Jurkat, Clone E6-1 (cell line): ENCODE measurements at places on chromosomes 1 and 21.

GRCh38 chr1:69519006-69519405, 48.7 kb upstream of the LRRC7 start:
- DNase-seq = no peak

- no peak for DNase-seq
These were observed 12.4 kb downstream of the CDC42 start for GRCh38 chr1:22064751-22065402.

DNA sequence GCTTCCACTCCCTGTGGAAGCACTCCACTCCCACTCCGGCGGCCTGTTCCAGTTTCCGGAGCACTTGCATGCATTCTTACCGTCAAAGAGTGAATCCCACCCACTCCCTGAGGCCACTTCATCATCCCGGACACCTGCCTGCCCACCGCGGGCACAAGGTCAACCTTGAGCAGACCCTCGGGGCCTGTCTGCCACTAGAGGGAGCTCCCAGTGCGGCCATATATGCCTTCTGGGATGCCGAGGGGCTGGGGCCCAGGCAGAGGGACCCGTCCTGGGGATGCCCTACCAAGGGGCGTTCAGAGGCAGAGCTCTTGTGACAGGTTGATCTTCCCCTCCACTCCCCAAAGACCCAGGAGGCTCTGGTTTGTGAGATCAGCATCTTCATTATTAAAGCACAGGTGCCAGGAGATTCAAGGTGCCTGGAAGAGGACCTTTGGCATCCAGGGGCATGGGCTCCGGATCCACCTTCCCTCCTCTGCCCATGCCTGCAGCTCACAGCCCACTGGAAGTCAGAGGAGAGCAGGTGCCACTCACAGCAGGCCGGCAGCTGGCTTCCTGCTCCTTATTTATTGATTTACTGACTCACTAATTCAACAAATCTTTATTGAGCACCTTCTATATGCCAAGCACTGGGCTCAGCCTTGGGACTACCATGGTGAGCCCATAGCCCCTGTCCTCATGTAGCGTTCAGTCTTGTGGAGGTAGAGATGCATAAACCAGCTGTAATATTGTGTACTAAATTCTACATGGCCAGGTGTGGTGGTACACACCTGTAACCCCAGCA, 47.3 kb downstream of the UBIAD1 start:
- DNase-seq = peak; percentile 11

GRCh38 chr1:246837418-246838117, 94.2 kb downstream of the AHCTF1 start:
- DNase-seq = no peak

DNA sequence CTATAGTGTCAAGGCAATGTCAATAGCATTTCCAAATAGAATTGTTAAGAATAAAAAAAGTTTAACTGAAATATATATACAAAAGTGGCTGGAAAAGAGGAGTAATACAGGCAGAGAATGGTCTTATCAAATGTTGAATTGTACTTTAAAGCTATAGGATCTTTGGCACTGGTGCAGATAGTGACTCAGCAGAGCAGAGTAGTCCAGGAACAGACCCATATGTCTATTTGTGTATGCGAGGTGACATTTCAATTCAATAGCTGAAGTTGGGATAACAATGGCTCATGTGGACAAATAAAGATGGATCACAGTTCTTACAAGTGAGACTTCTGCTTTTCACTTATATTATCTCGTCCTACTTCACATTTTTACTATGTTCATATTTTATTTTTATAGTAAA, 543.0 kb upstream of the B3GALT2 start:
- no peak for DNase-seq

GRCh38 chr1:209356976-209357377, 226.5 kb upstream of the CAMK1G start:
- no peak for DNase-seq

GRCh38 chr1:8905582-8906191, 27.2 kb upstream of the ENO1 start:
- no peak for DNase-seq

GRCh38 chr1:150110116-150110515, 39.6 kb upstream of the PLEKHO1 start:
- peak; percentile 12 for DNase-seq

DNA sequence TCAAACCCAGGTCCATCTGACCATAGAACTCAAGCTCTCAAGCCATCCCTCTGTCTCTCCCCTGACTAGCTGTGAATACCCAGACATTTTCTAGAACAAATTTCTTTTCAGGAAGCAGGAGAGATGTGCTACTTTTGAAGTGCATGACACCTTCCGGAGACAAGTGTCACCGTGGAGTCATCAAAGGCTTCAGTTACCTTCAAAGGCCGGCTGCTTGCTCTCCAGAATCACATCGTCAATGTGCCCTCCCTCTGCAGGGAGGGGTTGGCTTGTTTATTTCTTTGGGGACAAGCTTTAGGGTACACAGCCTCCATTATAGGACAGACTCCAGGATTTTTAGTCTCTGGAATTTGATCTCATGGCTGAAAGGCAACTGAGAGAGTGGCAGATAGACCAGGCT, 37.7 kb upstream of the IGSF21 start:
- peak; percentile 76 for DNase-seq

- DNase-seq = no peak
These were observed 40.9 kb upstream of the ZBTB18 start for GRCh38 chr1:244010191-244010590.

- no peak for DNase-seq
These were observed 182.6 kb upstream of the LYPLAL1 start for GRCh38 chr1:218991089-218991488.

GRCh38 chr1:113975211-113975895, 3.9 kb upstream of the OLFML3 start:
- peak; percentile 61 for DNase-seq

DNA sequence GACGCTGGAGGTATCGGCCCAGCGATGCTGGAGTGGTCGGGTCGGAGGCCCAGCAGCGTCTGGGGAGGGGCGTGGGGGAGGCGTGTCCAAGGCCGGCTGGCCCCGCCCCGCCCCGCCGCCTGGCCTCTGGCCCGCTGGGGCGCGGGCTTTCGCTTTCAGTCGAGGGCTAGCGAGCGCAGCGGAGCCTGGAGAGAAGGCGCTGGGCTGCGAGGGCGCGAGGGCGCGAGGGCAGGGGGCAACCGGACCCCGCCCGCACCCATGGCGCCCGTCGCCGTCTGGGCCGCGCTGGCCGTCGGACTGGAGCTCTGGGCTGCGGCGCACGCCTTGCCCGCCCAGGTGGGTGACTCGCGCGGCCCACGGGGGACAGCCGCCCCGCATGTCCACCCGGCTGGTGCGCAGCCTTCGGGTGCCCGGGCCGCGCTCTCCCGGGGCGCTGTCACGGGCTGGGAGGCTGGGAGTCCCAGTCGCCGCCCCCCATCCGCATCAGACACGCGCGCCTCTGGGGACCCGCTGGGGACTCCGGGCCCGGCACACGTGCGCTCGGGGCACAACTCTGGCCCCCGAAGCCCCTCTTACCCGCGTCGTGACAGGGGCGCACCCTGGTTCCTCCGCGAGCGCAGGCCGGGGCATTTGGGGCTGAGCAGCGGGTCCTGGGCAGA, at the start of gene TNFRSF1B:
Gene TNFRSF1B (plus strand): TSS at position 158 of the 659 bp plus-strand sequence. CDS start 101 bp downstream, at position 259.
- DNase-seq = no peak

GRCh38 chr1:32753532-32754316, 51.2 kb upstream of the SYNC start:
- no peak for DNase-seq

GRCh38 chr1:198157847-198158725, 1.3 kb downstream of the NEK7 start:
- DNase-seq = peak; percentile 75

GRCh38 chr1:246280551-246280950, 226.5 kb downstream of the SMYD3 start:
- no peak for DNase-seq

GRCh38 chr1:75641325-75641724, 30.4 kb upstream of the SLC44A5 start:
- DNase-seq = no peak

DNA sequence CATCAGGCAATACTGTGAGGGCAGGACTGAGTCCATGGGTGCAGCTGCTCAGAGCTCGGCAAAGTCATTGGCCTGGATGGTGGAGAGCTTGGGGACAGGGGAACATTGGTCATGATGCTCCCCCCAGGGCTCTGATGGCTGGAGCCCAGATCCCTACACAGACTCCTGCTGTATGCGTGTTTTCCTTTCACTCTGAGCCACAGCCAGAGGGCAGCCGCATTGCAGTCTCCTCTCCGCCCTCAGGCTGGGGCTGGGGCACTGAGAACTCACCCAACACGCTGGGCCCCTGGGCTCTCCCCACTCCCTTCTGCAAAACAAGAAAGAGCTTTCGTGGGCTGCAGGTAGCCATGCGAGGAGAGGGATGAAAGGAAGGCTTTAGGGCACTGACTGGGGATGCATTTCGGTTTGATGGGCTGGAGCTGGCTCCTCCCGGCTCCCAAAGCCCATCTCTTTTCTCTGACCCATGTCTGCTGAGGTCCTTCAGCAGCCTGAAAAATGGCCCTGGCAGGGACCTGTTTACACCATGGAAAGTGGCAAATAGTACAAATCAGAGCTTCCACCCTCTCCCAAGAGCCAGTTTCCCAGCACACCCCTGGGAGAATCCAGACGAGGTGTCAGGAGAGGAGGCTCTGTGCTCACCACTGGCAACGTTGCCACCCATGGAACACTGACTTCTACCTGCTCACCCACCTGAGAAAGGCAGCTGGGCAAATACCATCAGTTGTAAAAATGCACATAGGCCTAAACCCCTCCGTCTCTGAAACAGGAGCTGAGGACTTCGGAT, 43.8 kb downstream of the CAPN2 start:
- DNase-seq = no peak

- DNase-seq = no peak
These were observed 107.6 kb upstream of the NFIA start for GRCh38 chr1:60974524-60975372.

- no peak for DNase-seq
These were observed 223.1 kb upstream of the TMEM51 start for GRCh38 chr1:14930247-14930965.

DNA sequence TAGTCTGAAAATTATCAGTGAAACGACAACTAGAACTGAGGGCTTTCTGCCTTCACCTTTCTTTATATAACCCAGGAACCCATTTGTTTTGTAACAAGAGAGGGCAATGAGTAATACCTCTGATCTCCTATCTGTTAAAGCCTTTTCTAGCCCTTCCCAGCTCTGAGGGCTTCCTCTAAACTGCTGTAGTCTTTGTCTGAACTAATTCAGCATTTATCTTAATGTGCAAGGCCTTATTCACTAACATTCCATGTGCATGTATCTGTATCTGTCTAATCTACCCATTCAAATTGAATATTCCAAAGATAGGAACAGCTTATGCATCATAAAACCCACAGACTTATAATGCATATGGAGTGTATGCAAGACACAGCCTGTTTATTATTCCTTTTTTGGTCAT, 167.1 kb downstream of the LYPLAL1 start:
- DNase-seq = no peak

DNA sequence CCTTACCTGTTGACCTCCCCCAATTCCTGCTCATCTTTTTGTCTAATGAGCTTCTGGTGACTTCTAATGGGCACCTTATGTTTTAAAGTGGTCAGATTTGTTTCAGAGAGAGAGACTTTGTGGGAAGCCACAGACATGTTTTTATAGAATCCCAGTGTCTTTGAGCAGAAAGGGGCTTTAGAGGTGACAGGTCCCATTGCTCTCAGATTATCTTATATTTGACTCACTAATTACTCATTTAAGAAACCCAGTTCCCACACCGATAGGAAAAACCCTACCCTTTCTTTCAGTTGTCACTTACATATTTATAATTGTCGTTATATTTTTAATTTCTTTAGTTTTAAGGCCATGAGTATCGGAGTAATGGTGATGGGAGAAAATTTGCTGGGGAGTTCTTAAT, 215.5 kb downstream of the CAMTA1 start:
- no peak for DNase-seq

- no peak for DNase-seq
These were observed 120.2 kb downstream of the GLIS1 start for GRCh38 chr1:53618500-53619366.

GRCh38 chr1:10396870-10397269, 2.0 kb upstream of the PGD start:
- no peak for DNase-seq

DNA sequence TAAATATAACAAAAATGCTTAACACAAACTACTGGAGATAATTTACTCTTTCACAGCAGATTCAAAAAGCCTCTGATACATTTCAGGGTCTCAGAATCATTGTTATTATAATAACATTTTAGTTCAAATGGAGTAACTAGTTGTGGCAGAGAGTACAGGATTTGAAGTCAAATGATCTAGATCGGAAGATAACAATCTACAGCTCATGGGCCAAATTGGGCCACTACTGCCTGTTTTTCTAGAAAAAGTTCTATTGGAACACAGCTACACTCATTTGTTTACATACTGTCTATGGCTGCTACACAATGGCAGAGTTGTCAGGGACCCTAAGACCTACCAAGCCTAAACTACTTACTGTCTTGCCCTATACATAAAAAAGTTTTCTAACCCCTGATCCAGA, 63.6 kb downstream of the ELAVL4 start:
- no peak for DNase-seq

DNA sequence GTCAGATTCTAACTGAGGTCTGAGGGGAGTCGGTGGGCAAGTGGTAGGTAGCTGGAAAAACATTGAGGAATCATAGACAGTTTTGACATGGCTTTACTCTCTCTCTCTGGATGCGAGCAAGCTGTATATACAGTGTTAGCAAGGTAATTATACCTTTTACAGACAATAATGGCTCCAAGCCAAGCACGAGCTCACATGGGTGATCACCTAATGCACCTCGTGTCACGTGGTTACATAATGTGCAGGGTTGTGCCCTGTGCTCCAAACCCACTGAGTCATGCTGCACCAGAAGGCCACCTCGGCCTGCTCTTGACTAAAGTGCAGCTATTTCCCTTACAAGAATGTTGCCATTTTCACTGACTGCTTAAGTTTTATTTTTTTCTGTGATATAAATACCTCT, 7.6 kb upstream of the CLCA2 start:
- DNase-seq = no peak

- DNase-seq = no peak
These were observed 102.8 kb downstream of the NAV1 start for GRCh38 chr1:201641524-201642253.

DNA sequence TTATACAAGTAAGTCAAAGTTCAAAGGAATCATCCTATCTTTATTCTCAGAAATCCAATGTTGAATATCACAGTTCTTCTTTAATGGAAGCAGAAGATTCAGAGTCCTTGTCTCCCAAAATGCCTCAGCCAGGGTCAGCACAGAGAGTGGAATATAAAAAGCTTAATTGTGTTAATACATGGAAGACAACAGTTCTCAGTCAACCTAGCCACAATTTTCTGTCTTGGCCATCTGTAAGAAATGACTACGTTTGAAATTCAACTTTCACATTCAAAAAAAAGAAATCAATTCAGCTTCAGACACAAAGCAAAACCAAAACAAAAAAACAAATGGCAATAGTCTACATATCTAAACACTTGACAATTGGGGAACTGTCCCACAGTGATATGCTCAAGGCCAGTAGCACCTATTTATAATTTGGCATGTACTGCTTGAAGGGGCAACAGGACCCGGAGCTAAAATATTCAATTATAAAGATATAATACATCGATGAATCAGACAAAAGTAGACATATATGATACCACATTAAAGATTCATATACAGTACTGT, 27.3 kb upstream of the GLIS1 start:
- no peak for DNase-seq
